Stimulated activated CD8-positive, alpha-beta memory T cell treated with anti-CD3 and anti-CD28 coated beads, Interleukin-7, amount 100 ng/mL, for 1 hour (primary cell): ENCODE measurements at places on chromosomes 11 and 22.

DNA sequence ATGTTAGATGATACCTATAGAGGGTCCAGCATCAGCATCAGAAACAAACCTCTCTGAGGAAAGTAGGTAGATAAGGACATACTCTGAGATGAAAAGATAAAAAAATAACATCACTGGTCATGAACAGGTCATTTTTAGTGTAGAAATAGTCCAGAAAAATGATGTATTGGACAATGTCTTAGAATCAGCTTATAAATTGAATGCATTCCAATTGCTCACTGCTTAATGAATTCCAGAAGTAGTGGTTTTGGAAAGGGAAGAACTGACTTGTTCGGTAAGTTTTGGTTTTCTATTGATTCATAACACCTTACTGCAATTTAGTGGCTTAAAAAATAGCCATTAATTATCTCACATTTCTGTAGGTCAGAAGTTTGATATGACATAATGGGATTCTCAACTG is 929.5 kb upstream of the CCDC90B start:
- no peak for DNase-seq

DNA sequence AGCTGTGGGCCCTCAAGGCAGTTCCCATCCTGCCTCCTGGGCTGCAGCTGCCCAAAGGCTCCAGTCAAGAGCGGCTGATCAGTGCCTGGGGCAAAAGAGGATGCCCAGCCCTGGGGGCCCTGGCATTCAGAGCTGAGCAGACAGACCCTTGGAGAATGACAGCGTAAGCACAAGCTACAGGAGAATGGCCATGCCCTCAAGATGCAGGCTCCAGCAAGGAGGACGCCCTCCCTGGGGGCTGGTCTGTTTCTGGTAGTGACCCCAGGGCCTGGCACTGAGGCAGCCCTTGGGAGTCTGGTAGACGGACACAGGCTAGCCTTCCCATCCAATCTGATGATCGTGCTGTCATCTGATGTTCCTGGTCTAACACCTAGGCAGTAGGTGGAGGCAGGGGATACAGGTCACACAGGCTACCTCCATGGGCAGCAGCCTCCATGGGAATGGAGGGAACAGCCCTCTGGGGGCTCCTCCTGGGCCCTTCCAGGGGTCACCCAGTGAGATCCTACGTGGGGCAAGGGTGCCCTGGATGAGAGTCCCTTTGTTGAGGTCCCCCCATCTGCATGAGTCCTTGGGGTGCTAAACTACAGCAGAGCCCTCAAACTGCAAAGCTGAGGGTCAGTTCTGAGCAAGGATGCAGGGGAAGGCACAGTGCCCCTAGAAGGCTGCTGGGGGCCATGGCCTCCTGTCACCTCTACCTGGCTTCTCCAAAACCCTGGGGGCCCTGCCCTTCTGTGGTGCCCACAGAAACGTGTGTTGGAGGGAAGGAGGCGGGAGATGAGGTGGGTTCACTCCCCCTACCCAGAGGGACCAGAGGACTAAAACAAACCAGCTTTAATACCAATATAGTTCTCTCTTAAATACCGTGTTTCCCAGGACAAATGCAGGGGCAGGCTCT is 10.2 kb upstream of the SF1 start:
- no peak for DNase-seq

DNA sequence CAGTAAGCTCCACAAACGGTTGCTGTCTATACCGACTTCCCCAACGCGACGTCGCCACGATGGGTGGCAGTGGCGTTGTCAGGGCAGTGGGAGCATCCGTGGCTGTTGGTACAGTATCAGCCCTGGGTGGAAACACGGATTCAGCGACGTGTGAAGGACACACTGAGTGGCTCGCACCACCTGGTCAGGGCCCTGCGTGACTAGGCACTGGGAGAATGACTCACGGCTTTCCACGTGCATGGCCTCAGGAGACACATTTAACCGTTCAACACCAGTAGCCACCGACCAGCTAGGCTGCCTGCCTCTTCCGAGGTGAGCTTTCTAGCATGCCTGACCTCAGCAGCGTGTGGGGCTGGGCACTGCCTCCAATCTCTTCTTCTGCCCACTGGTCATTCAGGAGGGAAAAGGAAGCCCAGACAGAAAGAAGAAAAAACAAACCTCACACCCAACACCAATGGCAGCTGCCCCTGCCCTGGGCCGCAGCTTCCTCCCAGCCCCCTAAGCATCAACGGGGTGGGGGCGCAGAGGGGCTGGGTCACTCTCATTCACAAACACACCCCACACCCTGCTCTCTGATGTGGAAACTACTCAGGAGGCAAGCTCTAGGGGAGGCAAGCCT is 59.0 kb downstream of the MYH9 start:
- peak; percentile 29 for DNase-seq

- DNase-seq, result no peak
Measured at GRCh38 chr11:38456371-38456770, 1858.3 kb upstream of the RAG2 start.

GRCh38 chr11:130945896-130946295 is 29.6 kb upstream of the SNX19 start:
- no peak for DNase-seq

- no peak for DNase-seq
Measured at GRCh38 chr11:65663639-65664200, 1.0 kb upstream of the RELA start.

DNA sequence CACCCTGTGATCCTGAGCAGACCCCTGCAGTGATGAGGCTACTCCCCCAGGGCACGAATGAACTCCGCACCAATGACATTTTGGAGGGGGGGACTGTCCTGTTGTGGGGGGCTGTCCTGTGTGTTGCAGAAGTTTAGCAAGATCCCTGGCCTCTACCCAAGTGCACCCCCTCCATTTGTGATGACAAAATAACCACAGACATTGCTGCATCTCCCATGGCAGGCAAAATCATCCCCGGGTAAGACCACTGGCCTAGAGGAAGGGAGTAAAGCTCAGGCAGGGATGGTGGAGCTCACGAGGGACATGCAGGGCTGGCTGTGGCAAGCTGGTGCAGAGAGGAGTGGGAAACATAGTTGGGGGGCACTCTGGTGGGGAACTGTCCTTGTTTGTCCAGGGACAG is 40.6 kb downstream of the NECTIN1 start:
- no peak for DNase-seq

- no peak for DNase-seq
Measured at GRCh38 chr11:31240340-31240904, 129.1 kb downstream of the DCDC1 start.

DNA sequence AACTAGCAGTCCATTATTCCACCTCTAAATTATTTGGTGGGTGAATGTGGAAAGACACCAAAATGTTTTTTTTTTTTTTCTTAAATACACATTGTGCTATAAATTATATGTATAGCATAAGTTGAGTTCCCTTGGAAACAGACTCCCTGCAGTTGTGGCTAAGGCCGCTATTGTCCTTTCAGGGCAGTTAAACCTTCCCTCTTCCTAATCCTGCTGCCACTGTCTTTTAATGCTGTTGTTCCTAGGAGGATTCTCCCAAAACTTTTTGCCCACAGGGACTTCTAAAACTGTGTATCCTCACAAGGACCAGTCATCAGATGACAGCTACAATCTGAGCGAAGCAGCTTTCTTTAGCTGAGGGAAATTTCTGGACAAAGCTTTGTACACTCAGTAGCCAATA is 478.9 kb upstream of the CHORDC1 start:
- DNase-seq, result no peak

DNA sequence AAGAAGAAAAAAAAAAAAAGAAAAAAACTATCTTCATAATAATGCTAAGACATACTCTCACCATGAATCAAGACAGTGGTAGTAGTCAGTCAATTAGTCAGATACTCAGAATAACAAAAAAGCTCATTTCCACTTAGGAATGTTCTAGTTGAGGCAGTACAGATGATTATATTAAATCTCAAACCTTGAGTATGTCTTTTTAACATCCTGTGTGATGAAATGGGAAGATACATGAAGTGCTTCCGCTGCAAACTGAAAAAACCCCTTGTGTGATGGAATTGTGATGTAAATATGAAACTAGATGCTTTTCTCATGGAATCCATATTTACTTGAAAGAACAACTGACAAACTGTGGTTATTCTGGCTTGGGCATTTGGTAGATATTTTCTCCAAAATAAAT is 13.7 kb downstream of the AMOTL1 start:
- no peak for DNase-seq

- DNase-seq, result peak; percentile 59
Measured at GRCh38 chr11:112226062-112226830, at the start of gene PTS. Gene PTS (plus strand): TSS chr11:112226428. CDS start chr11:112226444, 16 bp downstream.
